ENCODE measurements at places on chromosomes 12 and 14. TPM values are rescaled to one million over a fixed set of nuclear protein-coding genes. Genes with fewer than 3 reads are reported as not detected.

Gene FMNL3
- 9.5 TPM for total RNA-seq

Gene PIWIL1
- 0.04 TPM for total RNA-seq

Gene DPF3
- total RNA-seq: 0.18 TPM

Gene MYF5
- not detected for total RNA-seq

Gene DYNC1H1
- total RNA-seq: 384 TPM

Gene LTA4H
- total RNA-seq: 97.7 TPM
